ENCODE measurements at places on chromosomes 12 and 14.

DNA sequence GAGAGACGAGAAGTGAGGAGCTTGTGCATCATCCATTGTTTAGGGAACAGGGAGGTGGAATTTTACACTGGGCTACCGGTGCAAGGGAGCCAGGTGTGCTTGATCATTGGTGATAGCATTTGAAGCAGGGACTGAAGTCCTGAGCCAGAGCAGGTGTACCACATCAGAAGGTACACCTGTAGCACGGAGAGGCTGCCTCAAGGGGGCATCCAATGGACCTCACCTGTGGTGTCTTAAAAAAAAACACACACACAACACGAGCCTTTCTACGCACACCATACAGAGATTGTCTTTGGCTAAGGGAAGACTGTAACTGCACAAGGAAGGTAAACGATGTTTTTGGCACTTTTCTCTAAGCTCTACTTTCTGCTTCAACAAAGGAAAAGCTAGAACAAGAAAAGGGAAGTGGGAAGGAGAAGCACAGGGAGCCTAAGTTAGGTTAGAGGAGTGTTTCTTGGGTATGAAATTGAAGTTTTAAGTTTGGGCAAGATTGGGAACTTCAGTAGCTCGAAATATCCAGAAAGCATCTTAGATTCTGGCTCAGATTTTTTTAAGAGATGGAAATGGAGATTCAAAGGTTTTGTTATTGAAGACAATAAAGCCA is 334.3 kb upstream of the FBXO33 start:
- no peak for DNase-seq

GRCh38 chr14:52790011-52790755 is 1.2 kb downstream of the GNPNAT1 start:
- DNase-seq, result no peak

DNA sequence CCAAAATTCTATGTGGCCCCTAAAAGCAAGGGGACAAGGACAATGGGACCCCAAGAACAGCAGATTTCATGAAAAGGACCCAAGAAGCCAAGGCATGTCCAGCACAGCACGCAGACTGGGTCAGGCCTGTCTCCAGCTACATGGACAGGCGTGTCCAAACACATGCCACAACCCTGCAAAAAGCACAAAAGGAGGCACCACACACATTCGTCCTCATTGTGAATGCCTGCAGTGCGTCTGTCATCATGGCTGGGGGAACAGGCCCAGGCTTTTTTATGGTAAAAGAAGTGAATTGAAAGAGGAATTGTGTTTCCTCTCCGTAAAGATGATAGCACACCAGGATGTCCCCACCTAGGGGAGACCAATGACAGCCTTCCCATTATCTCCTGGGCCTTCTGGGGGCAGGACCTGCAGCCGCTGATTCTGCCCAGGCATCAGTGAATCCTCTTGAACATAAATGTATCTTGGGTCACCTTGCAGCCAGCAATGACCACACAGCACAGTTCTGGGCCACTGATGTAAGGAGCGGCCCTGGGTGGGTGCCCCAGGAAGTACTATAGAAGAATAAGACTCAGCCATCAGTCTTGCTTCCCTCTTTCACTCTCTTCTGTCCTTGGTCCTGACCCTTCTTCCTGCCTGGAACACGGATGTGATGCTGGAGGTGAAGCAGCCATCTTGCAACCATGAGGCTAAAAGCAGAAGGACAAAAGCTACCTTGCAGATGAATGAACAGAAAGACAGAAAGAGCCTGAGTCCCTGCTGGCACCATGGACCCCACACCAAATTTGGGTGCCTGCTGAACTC is 29.8 kb upstream of the C14orf180 start:
- DNase-seq, result no peak

- DNase-seq, result no peak
Observed at GRCh38 chr14:99065551-99065950, 206.4 kb downstream of the BCL11B start.

DNA sequence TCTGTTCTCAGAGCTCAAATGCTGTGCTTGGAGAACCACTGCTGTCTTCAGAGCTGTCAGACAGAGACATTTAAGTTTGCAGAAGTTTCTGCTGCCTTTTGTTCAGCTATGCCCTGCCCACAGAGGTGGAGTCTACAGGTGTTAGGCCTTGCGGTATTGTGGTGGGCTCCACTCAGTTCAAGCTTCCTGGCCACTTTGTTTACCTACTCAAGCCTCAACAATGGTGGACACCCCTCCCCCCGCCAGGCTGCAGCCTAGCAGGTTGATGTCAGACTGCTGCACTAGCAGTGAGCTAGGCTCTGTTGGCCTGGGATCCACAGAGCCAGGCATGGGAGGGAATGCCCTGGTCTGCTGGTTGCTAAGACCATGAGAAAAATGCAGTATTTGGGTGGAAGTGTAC is 323.8 kb downstream of the BCAT1 start:
- DNase-seq, result no peak

DNA sequence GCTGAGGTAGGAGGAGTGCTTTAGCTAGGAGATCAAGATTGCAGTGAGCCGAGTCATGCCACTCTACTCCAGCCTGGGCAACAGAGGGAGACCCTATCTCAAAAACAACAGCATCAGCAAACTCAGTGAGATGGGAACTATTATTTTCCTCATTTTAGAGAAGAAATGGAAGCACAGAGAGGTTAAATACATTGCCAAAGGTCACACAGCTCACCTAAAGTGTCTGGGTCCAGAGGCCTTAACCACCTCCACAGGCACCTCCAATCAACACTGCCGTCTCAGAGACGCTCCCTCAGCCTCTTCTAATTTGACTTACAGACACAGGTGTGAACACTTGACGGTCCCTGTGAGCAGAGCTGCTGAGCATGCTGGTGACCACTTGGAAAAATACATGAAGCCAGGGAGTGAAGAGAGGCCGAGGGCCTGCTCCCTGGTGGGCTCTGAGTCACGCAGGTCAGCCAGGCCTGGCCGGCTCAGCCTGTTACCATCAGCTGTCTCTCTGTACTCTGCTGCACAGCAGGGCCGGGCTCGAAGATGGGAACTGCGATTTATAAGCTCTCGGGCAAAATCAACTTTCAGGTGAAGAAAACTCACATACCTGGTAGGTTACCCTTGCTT is 77.5 kb upstream of the RASSF3 start:
- DNase-seq, result no peak

DNA sequence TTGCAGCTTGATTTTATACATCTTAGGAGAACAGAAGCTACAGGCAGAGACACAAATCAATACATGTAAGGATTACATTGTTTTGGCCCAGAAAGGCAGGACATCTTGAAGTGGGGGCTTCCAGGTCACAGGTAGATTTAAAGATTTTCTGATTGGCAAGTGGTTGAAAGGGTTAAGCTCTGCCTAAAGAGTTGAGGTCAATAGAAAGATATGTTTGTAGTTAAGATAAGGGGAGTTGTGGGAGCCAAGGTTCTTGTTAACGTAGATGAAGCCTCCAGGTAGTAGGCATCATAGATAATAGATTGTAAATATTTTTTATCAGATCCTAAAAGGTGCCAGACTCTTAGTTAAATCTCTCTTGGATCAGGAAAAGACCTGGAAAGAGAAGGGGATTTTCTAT is 5.5 kb upstream of the DHRS2 start:
- DNase-seq, result no peak

- no peak for DNase-seq
Observed at GRCh38 chr12:90479237-90479636, 475.7 kb downstream of the CCER1 start.

- DNase-seq, result no peak
Observed at GRCh38 chr12:96526110-96526509, 36.7 kb downstream of the CFAP54 start.

DNA sequence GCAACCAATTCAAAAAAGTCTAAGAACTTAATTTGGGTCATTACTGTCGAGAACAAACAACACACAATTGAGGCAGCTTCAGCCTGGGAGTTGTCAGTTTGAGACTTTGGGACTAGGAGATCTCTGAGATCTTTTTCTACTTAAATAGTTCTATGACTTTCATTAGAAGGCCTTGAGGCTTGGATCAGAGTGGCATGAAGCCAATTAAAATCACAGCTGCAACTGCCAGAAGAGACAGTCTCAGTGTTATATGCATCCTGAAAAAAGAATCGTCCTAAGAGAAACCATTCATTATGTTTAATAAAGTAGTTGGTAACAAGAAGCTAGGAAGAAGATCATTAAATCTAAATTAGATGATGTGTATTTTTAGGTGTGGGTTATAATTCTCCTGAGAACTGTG is 170.8 kb upstream of the RASSF8 start:
- no peak for DNase-seq

DNA sequence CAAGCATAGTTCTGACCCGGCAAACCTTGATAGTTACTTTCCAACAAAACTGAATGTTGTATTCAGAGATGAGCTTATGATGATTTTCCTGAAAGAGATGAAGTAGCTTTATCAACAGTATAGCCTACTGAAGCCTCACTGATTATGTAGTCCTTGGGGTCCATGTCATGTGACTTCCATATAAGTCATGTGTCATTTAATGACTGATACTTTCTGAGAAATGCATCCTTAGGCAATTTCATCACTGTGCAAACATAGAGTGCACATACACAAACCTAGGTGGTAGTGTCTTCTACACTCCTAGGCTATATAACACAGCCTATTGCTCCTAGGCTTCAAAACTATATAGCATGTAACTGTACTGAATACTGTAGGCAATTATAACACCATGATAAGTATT is 28.5 kb upstream of the TUBA1C start:
- no peak for DNase-seq

DNA sequence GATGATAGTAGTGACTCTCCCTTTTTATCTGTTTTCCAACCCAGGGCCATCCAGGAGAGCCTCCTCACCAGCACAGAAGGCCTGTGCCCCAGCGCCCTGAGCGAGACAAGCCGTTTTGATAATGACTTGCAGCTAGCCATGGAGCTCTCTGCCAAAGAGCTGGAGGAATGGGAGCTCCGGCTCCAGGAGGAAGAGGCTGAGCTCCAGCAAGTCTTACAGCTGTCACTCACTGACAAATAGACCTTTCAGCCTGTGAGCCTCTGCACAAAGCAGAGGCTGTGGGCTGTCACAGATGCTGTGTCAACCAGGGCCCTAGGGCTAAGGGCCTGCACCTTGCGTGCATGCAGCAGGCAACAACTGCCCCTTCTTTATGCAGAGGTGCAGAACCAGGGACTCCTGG is 11.0 kb downstream of the C12orf76 start:
- no peak for DNase-seq

- DNase-seq, result no peak
Observed at GRCh38 chr12:1147821-1148220, 156.8 kb downstream of the ERC1 start.

GRCh38 chr12:110269622-110270124 is 11.4 kb upstream of the ATP2A2 start:
- DNase-seq, result no peak

GRCh38 chr14:30373526-30373925 is 185.4 kb upstream of the G2E3 start:
- no peak for DNase-seq

DNA sequence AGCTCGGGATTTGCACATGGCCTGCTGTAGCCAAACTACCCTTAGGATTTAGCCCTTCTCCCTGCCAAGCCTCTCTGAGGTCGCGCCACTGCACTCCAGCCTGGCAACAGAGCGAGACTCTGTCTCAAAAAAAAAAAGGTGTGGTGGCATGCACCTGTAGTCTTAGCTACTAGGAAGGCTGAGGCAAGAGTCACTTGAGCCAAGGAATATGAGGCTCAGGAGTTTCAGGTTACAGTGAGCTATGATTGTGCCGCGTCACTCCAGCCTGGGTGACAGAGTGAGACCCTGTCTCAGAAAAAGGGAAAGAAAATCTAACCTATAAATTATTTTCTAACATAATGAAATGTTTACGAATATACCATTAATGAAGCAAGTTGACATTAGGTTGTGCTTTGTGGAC is 29.7 kb downstream of the ESRRB start:
- no peak for DNase-seq

DNA sequence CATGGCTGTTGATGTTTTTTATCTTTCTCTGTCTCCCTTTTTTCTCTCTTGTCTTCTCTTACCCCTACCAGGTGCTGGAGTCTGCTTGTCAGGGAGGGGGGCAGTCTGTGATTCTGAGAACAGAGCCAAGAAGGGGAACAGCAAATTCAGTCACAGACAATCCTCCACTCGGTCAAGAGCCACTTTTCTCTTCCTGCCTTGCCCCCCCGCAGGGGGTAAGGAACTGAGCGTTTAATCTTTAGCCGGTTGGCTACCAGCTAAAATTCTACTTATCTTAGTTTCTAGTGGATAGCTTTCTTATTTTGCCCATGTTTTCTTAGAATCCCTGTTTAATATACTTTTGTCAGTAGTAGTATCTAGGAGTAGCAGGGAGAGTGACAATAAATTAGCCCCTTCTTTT is 1.9 kb downstream of the RIMKLB start:
- DNase-seq, result no peak

DNA sequence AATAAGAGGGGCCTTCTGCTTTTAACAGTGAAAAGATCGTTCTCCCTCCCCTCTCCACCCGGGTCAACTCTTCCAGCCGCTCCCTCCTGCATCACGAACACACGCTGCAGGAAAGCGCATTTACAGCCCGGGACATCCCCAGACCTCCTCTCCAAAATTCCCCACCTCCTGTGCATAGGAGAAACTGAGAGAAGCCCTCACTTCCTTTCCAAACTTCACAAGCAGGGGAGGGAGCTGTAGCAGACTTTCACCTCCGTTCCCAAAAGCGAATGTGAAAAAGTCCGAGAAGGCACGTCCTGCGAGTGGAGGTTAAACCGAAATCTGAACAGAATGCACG is 513 bp downstream of the BCAT1 start:
- DNase-seq, result peak; percentile 39

DNA sequence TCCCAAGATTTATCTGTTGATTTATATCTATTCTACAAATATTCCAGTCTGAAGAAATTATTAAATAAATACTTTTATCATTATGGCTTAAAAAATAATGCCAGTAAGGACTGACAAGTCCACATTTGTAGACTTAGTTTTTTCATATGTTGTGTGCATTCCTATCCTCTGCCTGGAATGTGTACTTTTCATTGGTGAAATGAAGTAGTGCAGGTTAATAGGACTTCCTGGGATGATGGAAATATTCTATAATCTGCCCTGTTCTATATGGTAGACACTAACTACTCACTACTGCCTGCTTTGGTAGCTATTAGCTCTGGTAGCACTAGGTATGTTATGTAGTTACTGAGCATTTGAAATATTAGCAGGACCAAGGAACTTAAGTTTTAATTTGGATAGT is 86.7 kb downstream of the PCNX1 start:
- no peak for DNase-seq

- DNase-seq, result no peak
Observed at GRCh38 chr12:111556676-111557075, 42.4 kb downstream of the ATXN2 start.

GRCh38 chr12:104736307-104736706 is 221.8 kb downstream of the SLC41A2 start:
- no peak for DNase-seq

DNA sequence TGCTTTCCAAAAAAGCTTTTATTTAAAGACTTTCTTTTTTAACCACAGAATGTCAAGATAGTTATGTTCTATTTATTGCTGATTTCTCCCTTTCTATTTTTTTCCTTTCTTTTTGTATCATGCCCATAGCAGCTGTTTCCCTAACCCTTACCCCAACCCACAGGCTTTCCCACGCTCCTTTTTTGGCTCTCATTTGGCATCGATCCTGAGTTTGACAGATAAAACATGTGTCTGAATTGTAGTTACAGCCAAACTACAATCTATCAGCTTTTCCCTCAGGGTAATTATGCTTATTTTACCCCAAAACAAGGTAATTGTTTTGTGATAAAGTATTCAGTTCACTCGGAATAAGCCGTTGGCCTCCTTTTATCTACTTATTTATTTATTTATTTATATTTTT is 46.7 kb downstream of the PDE3A start:
- DNase-seq, result no peak
